Choroid plexus epithelial cell (primary cell): ENCODE measurements at places on chromosomes 12 and 14.

- DNase-seq = no peak
These were observed 29.1 kb downstream of the SYNE2 start for GRCh38 chr14:63881926-63882325.

DNA sequence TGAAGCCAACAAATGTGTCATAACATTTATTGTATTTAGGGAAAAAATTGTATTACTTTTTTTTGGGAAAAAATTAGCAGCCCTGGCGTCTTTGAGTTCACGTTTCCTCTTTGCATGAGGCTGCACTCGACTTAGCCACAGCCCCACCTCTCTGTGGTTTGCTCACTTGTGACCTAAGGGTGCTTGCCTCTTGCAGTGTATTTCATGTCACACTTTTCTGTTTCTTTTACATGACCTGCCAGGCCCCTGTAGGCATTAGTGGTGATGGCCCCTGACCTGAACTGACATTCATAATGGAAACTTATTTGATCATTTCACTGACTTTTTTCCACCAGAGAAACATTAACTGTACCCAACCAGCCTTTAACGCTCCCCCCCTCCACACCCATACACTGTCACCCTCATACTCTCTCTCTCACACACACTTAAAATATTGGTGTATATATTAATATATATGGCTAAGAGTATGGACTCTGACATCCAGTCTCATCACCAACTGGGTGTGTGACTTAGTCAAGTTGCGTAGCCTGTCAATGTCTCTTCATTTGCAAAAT lies 122.9 kb downstream of the PRKCH start:
- no peak for DNase-seq

- DNase-seq = no peak
These were observed 10.9 kb upstream of the GPR162 start for GRCh38 chr12:6810758-6811157.

DNA sequence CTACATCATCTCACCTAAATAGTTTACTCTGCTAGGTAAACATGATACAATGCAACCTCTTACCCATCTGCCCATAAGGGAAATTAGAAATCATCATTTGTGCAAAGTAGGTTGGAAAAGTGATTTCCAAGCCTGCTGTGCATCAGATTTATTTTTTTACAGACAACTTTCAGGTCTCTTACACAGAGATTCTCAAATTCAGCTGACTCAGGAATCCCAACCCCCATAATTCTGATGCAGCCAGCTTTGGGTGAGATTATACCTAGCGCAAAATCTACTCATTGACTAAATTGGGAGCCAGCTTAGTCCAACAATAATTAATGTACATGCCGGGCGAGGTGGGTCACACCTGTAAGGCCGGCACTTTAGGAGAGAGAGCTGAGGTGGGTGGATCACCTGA lies 8.5 kb downstream of the SLC2A3 start:
- no peak for DNase-seq

DNA sequence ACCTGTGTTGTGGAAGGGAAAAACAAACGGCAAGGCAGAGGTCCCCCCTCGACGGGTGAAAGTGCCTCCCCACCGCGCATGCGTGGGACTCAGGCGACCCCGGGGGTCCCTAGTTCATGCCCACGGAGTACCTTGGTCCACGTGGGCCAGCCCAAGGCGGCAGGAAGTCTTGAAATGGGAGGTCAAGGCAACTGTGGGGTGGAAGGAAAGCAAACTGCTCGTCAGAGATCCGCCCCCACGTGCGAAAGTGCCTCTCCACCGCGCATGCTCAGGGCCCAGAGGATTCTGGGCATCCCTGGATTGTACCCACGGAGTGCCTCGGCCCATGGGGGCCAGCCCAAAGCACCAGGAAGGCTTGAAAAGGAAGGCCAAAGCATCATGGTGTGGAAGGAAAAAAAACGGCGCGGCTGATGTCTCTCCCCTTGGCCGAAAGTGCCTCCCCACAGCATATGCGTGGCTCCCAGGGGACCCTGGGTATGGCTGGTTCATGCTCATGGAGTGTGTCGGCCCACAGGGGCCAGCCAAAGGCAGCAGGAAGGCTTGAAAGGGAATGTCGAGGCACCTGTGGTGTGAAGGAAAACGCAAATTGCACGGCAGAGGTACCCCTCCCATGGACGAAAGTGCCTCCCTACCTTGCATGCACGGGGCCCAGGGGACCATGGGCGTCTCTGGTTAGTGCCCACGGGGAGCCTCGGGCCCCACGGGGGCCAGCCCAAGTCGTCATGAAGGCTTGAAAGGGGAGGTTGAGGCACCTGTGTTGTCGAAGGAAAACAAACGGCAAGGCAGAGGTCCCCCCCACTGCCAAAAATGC lies 369.7 kb downstream of the ALG10 start:
- no peak for DNase-seq

- no peak for DNase-seq
These were observed 68.0 kb downstream of the CCDC88C start for GRCh38 chr14:91349481-91350074.

DNA sequence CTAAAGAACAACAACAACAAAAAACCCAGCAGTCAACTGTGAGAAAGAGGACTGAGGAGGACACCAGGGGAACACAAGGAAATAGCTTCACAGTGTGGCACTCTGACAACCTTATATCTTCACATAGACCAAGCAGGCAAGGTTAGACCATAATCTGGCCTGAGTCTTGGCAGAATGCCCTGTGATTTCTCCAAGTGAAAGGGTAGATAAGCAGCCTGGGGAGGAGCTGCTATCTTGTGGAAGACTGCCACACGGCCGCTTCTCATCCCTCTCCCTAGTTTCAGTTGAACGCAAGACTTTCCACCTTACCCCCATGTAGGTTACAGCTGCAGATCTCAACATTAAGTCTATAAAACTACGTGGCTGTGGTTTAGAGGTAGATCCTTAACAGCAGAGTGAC lies 3.7 kb downstream of the SLC25A21 start:
- no peak for DNase-seq

DNA sequence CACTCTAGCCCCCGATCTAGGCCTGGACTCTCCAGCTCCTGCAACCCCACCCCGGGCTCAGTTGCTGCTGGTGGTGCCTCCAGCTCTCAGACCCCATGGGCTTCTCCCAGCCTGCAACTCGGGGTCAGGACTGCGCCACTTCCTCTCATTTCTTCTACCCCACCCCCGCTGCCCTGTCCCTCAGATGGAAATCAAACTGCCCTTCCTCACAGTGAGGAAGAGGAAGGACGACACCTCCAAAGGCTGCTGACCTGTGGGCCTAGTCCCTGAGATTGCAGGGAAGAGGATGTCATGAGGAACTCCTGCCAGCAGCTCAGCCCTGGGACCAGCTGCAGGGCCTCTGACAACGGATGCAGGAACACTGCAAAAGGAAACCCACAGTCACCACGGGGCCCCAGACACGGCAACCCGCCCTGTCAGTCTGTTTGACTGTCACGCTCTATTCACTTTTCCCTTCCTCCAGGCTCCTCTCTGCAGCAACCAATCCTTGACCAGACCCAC lies 29.3 kb upstream of the PNMA1 start:
- DNase-seq = no peak
